ENCODE measurements at places on chromosomes 2 and 18.

- DNase-seq = no peak
Measured at GRCh38 chr2:205681401-205682238, 681 bp upstream of the NRP2 start.

DNA sequence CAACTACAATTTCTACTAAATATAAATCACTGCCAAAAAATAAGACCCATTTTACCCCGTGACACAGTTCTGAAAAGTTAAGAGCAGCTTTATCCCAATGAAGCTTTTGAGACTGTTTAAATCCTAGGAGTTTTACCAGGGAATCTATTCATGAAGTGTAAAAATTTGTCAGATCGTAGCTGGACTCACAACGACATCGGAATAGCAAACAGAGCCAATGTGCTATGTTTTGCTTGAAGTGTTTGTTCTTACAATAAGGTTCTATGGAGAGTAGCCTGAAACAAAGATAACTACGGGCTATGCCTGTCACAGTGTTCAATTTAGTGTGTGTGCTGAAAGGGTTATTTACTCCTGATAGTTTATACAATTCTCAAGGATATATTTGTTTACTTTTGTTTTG lies 78.5 kb upstream of the L3MBTL4 start:
- no peak for DNase-seq

GRCh38 chr18:58639751-58640427 lies 11.0 kb upstream of the ALPK2 start:
- no peak for DNase-seq

DNA sequence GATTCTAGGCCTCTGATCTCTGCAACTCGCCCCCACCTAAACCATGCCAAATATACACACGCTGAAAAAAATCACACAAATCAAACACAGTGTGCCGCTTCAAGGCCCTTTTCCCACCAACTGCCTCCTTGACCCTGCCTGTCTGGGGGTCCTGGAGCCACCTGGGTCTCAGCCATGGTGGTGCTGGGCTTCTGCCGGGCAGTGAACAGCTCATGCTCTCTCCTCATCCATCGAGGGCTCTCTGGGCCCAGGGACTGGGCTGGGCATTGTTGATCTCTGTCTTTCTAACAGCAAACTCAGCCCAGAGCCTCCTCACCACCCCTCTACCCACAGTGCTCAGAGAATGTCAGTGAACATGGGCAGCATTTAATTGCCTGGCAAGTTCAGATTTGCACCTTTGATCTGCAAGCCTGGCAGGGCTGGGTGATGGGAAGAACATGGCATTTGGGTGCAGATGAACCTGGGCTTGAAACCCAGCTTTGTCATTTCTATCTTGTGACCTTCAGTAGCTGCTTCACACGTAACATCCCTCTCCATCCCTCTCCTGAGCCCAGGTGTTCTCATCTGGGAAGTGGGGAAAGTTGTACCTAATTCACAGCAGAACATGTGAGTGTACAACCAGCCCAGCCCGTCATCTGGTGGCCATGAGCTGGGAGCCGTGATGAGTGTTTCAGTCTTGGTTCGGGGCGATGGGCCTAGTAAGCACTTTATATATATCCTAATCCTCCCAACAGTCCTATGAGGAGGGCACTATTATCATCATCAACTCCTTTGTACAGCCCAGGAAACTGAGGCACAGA lies 46.1 kb downstream of the SDC1 start:
- DNase-seq = no peak

DNA sequence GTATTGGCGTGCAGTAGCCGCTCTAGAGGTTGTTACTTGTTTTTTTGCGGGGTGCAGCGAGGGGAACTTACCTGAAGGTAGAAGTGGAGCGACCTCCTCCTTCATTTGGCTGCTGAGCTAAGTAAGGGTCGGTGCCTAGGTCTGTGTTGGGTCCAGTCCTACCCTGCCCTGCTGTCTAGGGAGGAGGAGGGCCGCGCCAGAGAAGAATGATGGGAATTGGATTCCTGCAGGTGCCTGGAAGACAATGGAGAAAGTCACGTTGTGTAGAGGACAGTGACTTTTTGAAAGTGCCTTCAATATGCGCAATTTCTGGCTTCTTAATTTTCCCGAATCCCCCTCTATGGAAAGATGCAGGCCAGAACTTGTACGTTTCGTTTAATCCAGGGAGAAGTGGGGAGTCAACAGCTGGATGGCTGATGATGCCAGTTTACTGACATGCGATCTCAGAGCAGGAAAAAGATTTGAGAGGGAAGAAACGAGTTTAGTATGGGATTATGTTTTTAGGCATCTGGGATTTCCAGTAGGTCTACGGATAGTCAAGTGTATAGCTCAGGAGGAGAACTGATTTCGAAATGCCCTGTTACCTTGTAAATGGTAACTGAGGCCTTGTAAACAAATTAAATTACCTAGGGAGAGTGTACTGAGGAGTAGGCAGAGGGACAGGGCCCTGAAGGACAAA lies 653 bp downstream of the MRPS9 start:
- peak; percentile 1 for DNase-seq

GRCh38 chr2:191927991-191928390 lies 81.1 kb upstream of the CAVIN2 start:
- DNase-seq = no peak

- DNase-seq = no peak
Measured at GRCh38 chr2:191434072-191434471, 188.9 kb downstream of the MYO1B start.

- DNase-seq = no peak
Measured at GRCh38 chr2:7450188-7450832, 533.1 kb downstream of the RNF144A start.

GRCh38 chr2:23312996-23313606 lies 71.9 kb upstream of the KLHL29 start:
- peak; percentile 7 for DNase-seq

GRCh38 chr18:76847916-76848315 lies 25.6 kb downstream of the ZNF236 start:
- no peak for DNase-seq

DNA sequence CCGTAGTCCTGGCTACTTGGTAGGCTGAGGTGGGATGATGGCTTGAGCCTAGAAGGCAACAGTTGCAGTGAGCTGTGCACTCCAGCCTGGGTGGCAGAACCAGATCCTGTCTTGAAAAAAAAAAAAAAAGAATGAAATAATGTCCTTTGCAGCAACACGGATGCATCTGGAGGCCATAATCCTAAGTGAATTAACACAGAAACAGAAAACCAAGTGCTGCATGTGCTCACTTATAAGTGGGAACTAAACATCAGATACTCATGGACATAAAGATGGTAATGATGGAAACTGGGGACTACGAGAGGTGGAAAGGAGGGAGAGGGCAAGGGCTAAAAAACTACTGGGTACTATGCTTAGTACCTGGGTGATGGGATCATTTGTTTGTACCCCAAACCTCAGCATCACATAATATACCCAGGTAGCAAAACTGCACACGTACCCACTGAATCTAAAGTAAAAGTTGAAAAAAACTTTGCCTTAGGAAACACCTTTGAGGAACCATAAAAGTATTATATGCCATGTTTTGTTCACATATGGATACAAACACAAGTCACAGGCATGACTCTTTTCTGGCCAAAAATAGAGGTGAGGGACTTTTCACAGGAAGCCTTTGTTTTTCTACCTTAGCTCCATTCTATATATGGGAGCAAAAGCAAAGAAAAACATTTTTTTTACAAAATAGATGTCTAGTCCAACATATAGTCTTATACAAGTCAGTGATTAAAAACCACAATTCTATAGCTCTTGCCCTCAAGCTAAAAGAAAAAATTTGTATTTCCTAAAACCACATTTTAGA lies 36.6 kb downstream of the GPR155 start:
- no peak for DNase-seq

DNA sequence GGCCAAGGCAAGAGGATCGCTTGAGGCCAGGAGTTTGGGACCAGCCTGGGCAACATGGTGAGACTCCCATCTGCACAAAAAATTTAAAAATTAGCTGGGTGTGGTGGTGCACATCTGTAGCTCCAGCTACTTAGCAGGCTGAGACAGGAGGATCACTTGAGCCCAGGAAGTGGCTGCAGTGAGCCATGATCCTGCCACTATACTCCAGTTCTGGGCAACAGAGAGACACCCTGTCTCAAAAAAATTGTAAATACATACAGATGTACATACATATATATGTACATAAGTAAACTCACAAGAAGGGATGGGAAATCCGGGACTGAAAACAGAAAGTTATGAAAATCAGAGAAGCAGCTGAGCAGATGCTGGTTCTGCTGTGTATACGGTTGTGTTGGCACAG lies 29.6 kb upstream of the TAF4B start:
- DNase-seq = no peak

DNA sequence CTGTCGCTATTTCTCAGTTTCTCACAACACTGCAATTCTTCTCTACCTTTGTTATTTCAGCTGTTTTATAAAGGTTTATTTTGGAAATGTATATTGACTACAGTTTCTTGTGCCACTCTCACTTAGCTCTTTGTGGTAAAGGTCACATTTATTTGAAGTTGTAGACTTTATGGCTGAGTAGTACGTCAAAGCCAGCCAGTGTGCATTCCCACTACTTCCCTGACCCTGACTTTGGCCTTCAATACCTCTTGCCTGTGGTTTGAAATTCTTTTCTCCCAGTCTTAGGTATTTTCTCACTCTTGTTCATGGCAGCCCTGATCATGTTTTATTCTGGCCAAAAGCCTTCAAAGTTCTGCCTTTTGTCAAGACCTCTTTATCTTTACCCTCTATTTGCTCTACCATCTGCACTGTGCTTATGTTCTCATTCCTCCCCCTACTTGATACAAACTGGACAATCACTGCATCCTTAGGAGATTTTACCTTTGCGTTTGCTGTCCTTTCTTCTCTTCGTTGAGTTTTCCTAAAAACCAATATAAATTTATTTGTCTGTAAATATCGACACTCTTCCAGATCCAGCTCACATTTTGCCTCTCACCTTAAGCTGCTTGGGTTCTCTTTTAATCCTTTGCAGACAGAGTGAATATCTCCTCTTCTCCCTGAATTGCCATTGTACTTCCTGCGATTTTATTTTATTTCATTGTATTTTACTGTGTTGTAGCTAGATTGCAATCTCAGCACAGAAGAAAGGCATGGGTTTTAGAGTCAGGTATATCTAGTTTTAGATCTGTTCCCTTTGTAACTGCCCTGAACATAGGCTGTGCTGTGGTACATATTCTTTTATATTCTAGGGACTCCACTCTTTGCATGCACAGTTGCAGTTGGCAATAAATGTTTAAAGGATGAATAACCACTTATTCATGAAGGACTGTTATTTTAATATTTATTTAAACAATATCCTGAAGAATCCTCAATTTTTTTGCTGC lies 31.2 kb downstream of the GULP1 start:
- no peak for DNase-seq

GRCh38 chr18:69401226-69401971 lies 711 bp downstream of the DOK6 start:
- DNase-seq = no peak

DNA sequence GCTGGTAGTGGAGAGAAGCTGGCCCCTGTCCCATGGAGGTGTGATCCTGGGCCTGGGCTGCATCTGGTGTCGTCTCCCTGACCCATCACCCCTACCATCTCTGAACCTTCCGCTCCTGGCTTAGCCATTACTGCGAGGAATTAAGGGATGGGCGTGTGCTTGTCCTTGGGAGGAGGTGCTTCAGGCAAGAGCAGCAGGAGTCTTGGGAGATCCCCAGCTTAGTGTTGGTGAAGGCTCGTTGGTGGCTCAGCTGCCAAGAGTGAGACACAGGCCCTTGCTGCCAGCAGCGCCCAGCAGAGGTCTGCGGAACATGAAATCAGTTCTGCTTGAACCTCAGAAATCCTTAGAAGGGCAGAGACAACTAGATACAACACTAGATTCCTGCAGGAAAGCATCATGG lies 59.9 kb upstream of the TGFA start:
- DNase-seq = no peak

DNA sequence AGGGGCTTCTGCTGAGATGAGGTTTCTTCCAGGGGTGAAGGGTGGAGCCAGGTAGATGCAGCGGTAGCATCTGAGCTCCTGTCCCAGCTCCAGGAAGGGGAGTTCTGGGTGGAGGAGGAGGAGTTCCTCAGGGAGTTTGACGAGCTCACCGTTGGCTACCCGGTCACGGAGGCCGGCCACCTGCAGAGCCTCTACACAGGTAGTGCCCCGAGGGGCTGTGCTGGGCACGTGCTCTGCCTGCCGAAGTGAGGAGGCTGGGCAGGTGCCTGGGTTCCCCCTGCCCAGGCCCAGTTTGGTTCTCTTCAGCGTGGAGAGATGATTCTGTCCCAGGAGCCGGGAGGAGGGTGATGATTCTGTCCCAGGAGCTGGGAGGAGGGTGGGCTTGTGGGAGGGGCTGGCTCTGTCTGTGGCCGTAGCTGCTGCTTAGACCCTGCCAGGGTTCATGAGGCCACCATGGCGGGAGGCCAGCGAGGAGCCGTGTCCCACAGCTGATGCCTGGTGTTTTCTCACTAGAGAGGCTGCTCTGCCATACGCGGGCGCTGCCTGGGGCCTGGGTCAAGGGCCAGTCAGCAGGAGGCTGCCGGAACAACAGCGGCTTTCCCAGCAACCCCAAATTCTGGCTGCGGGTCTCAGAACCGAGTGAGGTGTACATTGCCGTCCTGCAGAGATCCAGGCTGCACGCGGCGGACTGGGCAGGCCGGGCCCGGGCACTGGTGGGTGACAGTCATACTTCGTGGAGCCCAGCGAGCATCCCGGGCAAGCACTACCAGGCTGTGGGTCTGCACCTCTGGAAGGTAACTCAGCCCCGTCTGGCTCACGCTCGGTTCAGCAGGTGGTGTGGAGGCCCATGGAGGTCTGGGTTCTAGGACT lies 8.2 kb downstream of the CAPN10 start:
- no peak for DNase-seq

- no peak for DNase-seq
Measured at GRCh38 chr2:132692816-132693215, 22.8 kb upstream of the LYPD1 start.

DNA sequence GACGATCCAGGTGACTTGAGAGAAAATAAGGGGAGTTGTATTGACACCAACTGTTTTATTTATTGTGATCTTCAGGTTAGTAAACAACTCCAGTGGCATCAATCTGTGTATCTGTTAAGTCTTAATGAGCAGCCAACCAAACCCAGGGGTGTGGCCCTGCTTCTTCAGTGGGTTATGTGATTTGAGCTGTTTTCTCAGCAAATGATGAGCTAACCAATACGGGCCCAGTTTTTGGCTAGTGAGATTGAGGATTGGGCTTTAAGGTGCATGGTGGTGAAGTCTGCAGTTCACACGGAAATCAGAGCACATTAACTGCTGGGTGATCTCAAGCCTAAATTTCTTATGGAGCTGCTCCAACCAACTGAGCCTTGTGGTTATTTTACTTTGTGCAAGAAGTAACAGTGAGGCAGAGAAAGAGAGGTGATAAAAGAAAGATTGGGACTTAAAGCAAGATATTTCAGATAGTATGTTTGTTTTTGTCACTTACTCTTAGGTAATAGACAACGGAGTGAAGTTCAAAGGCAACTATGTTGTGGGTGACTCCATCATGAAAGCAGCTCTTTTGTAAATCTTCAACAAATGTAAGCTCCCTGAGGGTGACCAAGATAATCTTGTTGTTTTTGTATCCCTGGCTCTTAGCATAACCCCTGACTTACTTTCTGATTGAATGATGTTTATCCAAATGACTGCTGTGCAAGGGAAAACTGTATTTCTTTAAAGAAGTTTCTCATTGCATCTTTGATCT lies 2.4 kb downstream of the MTCL1 start:
- DNase-seq = no peak

GRCh38 chr2:208033701-208034502 lies 8.6 kb upstream of the PLEKHM3 start:
- no peak for DNase-seq

Measured in stimulated activated CD8-positive, alpha-beta memory T cell treated with anti-CD3 and anti-CD28 coated beads, Interleukin-7, amount 100 ng/mL, for 48 hours (primary cell).